ENCODE measurements at places on chromosomes 13 and 19. TPM values are rescaled to one million over a fixed set of nuclear protein-coding genes. Genes with fewer than 3 reads are reported as not detected.

IL11 gene
- 1.3 TPM for total RNA-seq

RDH8 gene
- total RNA-seq: not detected

STAP2 gene
- total RNA-seq: 1.6 TPM

HSH2D gene
- 0.16 TPM for total RNA-seq

TMEM255B gene
- 2.3 TPM for total RNA-seq

CCDC9 gene
- total RNA-seq: 15.1 TPM

NLRP12 gene
- total RNA-seq: 0.32 TPM

IFNL4 gene
- not detected for total RNA-seq

ONECUT3 gene
- total RNA-seq: not detected

OSCAR gene
- total RNA-seq: 2.4 TPM
